ENCODE measurements at places on chromosomes 2 and 18.

DNA sequence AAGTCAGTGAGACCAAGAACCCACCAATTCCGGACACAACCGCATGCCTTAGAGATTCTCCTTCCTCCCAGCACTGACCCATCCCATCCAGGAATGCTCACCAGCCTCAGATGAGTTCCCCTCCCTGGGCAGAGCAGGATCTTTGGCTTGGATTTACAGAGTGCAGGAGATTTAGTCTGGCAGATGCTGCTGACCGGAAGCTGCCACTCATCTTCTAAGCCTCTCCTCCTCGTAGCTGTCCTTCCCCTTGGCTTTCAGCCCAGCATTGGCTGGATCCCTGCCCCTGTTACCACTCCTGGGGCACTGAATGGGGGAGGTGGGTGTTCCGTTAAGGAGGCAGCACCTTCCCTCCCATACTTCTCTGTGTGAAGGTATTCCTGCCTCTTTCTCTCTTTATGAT, 53.2 kb downstream of the VWA3B start:
- DNase-seq = no peak

GRCh38 chr2:66024391-66024790, 410.5 kb upstream of the MEIS1 start:
- no peak for DNase-seq

GRCh38 chr2:219497495-219498279, 1.0 kb upstream of the GMPPA start:
- DNase-seq = no peak

DNA sequence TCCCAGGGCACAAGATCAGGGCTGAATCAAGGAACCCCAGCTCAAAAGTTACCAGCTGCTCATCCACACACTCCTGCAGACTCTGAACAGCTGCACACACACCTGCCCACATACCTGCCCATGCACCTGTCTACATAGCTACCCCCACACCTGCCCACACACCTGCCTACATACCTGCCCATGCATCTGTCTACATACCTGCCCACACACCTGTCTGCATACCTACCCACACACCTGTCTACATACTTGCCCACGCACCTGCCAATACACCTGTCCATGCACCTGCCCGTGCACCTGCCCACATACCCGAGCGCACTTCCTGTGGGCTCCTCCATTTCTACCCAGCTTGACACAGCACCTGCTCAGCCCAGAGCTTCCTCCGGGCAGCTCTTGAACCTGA, 122.8 kb upstream of the AGAP1 start:
- no peak for DNase-seq

GRCh38 chr2:45759310-45759851, 107.9 kb downstream of the PRKCE start:
- no peak for DNase-seq

DNA sequence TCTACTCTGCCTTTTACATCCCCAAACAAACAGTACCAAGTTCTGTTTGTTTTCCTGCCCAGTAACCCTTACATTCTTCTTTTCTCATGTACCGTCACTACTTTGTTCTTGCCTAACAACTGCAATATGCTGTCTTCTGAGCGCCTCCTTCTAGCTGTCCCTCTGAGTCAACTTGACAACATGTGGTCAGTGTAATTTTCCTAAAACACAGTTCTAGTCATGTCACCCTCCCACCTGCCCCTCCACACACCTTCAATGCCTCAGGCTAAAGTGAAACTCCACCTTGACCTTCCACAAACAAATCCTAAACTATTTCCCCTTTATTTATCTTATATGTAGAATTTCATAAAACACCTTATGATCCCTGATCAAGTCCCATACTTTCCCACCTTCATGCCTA, 124.6 kb upstream of the CD302 start:
- no peak for DNase-seq

DNA sequence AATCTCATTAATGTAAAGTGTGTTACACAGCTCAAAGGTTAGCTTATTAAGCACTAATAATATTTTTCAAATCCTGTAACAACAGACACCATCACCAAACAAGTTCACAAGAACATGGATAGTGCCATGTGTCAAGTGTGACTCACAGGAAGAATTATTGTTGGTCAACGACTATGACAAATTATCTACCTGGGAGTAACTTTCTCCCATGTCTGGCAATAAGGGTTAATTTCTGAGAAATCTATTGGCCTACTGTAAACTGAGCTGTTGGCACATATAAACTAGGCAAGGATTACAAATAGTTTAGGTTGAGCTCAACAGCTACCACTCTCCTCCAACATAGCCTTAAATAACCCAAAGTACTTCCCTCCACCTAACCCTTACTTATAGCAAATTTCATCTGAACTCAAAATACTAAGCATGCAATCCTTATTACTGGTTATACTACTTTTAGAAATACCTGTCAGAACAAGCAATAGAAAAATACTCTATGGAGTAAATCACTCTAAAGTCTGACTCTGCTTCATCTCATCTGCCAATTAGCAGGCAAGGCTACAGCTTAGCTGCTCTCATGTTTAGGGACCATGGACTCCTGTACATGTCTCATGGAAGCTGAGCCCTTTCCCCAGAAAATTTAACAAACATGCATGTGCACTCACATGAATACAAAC, 223.0 kb downstream of the NBAS start:
- no peak for DNase-seq

DNA sequence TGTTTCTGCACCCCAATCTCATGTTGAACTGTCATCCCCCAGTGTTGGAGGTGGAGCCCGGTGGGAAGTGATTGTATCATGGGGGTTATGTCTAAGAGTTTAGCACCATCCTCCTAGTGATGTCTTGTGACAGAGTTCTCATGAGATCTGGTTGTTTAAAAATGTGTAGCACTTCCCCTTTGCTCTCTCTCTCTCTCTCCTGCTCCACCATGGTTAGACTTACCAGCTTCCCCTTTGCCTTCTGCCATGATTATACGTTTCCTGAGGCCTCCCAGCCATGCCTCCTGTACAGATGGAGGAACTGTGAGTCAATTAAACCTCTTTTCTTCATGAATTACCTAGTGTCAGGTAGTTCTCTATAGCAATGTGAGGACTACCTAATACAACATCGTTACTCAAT, 396.9 kb upstream of the LRATD1 start:
- no peak for DNase-seq

GRCh38 chr2:67858886-67859285, 203.9 kb downstream of the C1D start:
- DNase-seq = no peak

- DNase-seq = no peak
Measured at GRCh38 chr2:118457951-118458350, 369.7 kb downstream of the INSIG2 start.

DNA sequence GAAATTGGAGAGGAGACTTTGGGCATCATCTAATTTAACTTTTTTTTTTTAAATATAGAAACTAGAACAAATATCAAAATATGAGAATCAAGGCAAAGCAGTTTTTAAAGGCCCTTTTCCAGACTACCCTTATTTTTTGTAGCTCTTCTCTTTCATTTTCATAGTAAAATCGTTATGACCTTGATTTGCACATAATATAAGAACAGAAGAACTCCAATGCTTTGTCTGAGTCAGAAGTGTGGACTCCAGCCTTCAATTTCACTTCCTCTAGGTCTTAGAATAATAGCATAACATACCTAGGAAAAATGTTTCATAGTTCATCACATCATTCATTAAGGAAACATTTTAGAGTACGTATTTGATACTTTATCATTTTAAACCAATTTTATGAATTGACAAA, 74.4 kb downstream of the ANKRD12 start:
- DNase-seq = no peak

DNA sequence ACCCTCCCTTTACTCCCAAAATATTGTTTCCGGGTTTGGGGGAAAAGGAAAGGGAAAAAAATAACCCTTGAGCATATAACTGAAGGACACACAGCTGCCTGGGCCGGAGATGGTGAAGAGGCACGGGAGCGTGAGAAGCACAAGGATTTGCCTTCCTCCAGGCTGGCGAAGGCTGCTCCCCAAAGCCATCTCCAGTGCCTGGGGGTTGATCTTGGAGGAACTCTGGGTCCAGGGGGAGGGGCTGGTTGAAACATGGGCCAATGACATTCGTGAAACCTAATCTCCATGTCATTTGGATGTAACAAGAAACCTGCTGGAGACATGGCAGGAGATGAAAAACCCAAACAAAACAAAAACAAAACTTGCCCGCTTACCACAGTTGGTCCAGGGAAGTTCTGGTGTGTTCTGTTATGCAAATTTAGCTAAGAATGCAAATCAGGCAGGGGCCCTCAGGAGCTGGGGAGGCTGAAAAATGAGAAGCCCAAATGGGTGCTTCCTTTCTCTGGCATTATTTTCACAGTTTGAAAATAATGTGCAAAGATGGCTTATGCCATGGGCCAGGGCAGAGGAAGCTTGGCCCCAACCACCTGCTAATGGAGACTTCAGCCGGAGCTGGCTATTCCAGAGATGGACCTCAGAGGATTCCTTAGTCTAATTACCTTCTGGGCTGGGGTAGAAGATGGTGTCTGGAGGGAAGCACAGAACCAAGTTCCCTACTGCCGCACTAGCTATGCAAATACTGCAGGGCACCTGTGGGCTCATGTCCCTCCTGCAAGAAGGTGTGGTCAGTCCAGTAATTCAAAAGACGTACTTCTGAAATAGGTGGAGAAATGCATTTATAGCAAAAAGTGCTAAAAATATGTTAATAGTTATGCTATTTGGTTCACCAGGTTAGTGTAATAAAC, 180.9 kb downstream of the BCL2 start:
- no peak for DNase-seq

GRCh38 chr18:37654731-37655369, 89.3 kb upstream of the CELF4 start:
- no peak for DNase-seq

DNA sequence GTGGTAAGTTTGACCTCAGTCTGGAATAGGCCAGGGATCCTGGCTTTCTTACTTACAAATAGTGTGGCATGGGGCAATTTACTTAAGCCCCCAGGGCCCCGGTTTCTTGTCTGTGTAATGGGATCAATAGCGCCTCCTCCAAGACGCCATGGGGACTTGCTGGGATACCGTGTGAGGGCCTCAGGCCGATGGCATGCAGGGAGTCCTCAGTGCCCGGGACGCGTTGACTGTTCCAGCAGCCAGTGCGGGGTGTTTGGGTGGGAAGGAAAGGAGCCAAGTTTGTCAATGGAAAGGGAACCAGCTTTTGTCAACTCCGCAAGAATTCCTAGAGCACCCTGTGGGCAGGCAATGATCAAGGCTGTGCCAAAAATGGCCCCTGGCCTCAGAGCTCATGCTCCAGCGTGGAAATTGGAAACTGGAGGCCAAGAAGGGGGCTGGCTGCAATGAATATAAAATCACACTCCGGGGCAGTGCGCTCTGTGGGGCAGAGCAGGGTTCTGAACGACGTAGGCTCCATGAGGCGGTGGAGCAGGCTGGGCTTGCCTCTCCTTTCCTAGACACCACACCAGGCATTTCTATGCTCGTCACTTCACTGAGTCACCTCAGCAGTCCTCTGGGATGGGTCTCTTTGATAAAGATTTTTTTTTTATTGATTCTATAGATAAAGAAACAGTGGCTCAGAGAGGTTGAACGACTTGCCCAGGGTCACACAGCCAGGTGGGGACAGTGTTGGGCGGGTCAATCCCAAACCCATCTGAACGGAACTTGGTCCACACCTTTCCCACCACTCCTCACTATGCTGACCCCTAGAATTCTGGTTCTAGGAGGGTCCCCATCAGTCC, 56.7 kb upstream of the ASAP2 start:
- DNase-seq = no peak

- DNase-seq = no peak
Measured at GRCh38 chr18:80046961-80047541, 12.8 kb downstream of the RBFA start.

DNA sequence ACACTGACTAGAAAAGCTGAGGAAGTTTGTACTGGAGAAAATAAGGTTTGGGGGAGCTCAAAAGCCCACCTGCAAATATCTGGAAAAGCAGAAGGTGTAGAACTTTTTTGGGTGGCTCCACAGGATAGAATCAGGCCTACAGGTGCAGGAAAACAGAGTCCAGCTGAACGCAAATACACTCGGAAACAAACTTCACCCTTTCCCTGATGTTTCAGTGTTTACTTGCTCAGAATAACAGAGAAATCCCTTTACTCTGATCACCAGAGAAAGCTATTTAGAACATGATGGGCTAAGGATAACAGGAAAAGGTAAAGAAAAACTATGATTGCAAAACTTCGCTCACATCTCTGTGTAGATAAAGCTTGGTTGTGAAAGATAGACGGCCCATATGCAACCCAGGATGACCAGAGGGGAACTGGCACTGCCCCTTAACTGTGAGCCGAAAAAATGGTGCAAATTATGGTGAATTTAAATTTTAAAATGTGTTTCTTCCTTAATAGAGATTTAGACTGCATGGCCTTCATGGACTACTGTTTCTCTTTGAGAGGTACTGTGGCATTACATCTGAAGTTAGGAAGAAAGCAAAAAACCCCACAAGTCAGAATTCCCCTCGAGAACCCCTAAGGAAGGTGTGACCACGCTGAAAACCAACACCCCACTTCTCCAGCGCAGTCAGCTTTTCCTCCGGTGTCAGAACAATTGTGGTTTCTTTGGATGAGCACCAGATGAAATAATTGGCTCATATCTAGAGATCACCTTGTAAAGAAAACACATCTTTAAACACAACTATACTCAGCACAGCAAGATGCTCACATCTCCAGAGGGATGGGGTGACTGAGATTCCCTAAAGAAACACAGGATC, 84.5 kb upstream of the TMEM247 start:
- no peak for DNase-seq

- DNase-seq = no peak
Measured at GRCh38 chr18:23401400-23402347, 51.4 kb upstream of the RIOK3 start.

GRCh38 chr2:120275617-120276400, 23.2 kb downstream of the RALB start:
- no peak for DNase-seq

- no peak for DNase-seq
Measured at GRCh38 chr2:190553254-190553653, 18.7 kb upstream of the NEMP2 start.

GRCh38 chr2:142286618-142287017, 155.8 kb upstream of the LRP1B start:
- DNase-seq = no peak

DNA sequence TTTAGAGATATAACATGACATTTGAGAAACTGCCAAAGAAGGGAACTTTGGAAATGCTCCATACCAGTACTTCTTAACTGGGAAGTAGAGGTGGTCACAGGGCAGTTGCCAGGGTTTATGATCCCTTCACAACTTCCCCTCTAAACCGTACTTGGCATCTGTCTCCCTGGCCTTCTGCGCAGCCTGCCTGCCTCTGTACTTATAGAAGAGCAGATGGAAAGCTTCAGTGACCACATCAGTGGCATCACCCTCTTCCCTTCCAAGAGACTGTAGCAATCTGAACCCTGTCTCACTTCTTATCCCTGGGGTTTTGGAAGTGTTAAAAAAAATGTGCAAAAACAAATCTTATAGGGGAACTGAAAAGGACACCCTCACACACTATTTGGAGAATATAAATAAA, 64.1 kb downstream of the EIF2AK3 start:
- no peak for DNase-seq

GRCh38 chr2:213429516-213429915, 145.3 kb downstream of the SPAG16 start:
- DNase-seq = no peak

Data from effector memory CD4-positive, alpha-beta T cell (primary cell).